ENCODE measurements at places on chromosomes 2 and 18.
A peak's percentile ranks its signal among the peaks of the same experiment; 100 is the strongest.

DNA sequence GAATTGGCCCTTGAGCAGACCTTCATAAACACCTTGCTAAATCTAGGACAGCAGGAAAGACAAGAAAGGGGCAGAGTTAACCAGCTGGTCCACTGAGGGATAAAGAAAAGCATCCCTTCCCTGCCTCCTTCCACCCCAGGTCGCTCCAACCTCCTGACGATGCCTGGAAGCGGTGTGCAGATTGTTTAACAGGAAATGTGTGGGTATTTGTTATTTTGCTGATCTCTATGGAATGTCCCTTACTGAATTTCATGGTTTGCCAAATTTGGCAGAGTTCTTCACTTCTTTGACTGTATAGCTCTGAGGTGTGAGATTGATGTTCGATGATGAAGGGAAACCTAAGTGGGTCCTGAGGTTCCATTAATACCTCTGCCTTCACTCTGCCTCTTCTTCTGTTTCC is 72.9 kb downstream of the MAP3K20 start:
- no peak for DNase-seq

DNA sequence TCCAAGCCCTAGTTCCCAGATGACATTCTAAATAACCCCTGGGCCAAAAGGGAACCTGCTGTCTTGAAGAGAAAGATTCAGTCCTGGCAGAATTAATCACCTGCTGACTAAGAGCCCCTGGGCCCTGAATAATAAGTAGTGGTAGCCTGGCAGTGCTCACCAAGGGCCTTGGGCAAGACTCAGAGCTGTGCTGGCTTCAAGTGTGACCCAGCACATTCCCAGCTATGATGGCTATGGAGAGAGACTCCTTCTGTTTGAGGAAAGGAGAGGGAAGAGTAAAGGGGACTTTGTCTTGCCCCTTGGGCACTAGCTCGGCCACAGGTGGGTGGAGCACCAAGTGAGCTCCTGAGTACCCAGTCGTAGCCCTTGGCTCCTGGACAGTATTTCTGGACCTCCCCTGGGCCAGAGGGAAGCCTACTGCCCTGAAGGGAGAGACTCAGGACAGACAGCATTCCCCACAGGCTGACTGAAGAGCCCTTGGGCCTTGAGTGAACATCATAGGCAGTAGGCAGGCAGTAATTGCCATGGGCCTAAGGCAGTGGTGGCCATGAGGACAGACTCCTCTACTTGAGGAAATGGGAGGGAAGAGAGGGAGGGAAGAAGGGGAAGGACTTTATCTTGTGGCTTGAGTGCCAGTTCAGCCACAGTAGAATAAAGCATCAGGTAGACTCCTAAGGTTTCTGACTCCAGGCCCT is 40.0 kb upstream of the INPP4A start:
- no peak for DNase-seq

GRCh38 chr2:24863641-24864040 is 56.4 kb downstream of the ADCY3 start:
- DNase-seq: no peak

- no peak for DNase-seq
These were observed 86.6 kb downstream of the LRP1B start for GRCh38 chr2:142044197-142044596.

DNA sequence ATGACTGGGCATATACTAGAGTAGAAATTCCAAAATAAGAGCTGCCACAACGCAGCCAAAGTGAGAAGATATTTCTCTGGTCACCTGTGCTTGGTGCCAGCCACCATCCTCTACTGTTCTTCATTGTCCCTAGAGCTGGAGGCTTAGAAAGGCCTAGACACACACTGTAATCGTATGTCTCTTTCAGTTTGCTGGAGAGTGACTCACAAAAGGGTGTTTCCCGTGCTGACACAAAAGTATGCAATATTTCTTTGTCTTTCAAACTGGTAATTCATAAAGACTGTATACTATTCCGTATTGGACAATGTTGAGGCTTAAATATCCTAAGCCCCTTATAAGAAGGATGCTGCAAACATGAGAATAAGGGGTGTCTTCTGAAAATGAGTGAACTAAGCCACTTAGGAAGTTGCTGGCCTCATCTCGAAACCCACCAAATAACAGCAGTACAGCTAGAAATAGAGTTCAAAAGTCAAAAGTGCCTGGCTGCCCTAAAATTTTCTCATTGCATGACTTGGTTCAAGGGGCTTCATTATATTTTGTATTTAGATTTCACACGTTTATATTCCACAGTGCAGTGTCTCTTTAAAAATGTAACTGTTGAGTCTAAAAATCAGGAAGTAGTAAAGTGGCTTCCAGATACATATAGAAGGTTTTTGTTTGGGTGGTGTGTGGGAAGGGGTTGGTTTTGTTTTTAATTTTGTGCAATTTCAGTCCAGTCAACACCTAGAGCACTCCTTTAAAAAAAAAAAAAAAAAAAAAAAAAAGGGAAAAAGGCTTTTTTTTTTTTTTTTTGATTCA is 601.1 kb downstream of the ARHGAP15 start:
- peak; percentile 18 for DNase-seq

GRCh38 chr2:23246992-23247683 is 137.8 kb upstream of the KLHL29 start:
- DNase-seq: no peak

- DNase-seq: no peak
These were observed 1605.8 kb downstream of the SUCLG1 start for GRCh38 chr2:82853299-82853698.

- DNase-seq: no peak
These were observed 85.8 kb upstream of the SETBP1 start for GRCh38 chr18:44594799-44595467.

- DNase-seq: no peak
These were observed 33.9 kb downstream of the SNORC start for GRCh38 chr2:232903989-232904388.

GRCh38 chr2:229714080-229714735 is at the start of gene DNER:
DNER (minus strand) TSS chr2:229714555; CDS start chr2:229714423, 132 bp downstream.
- peak; percentile 26 for DNase-seq

Data from NB4 (cell line).